IPS-NIHi11 (cell line): ENCODE measurements at places on chromosomes 2 and 18.

DNA sequence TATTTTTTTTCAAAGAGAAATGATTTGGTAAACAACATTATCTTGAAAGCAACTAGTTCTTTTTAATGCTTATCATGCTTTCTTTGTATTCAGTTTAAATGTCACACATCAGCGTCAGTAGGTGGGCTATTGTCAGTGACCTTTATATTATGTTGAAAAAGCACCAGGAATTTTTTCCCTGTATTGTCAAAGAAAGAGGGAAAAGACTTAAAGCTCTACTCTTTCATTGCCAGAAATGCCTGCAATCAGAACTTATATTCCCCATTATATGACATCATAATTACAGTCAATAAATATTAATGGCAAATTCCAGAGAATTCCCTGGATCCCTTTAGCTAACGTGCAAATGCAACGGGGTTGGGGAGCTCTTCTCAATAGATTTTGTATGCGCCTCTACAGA lies 353.9 kb downstream of the CDH2 start:
- no peak for DNase-seq

DNA sequence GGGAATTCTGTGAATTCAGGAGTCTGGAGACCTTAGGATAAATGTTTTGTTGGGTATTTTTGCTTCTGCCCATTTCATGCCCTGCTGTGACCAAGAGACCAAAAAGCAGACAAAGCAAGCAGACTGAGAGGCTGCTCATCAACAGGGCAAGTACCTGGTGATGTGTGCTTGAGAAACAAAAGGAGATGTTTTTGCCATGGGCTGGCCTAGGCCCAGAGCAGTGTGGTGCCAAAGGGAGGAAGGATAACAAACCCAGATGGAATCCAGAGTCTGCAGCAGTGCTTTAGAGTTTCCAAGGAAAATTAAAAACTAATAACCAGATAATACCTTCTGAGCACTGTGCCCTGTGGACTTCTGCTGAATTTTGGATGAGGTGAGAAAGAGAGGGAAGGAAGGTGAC lies 538.4 kb downstream of the STK39 start:
- no peak for DNase-seq

GRCh38 chr18:48988508-48989303 lies 37.9 kb upstream of the SMAD7 start:
- DNase-seq, result peak; percentile 7

DNA sequence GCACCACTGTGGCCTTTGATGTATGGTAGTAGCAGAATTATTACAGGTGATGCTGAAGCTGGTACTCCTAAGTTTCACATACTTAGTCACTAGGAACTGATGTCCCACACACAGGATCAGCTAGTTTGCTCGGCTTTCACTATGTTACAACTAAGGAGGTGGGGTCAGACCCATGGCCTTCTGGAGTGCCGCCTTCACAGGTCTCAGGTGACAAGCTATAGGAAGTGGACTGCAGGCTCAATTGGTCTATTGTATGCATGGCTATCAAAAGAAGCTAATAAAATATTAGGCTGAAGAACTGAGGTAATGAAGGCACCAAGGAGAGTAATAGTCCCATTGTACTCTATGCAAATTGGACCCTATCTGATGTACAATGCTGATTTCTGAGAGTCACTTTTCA lies 170.6 kb downstream of the DLGAP1 start:
- no peak for DNase-seq

DNA sequence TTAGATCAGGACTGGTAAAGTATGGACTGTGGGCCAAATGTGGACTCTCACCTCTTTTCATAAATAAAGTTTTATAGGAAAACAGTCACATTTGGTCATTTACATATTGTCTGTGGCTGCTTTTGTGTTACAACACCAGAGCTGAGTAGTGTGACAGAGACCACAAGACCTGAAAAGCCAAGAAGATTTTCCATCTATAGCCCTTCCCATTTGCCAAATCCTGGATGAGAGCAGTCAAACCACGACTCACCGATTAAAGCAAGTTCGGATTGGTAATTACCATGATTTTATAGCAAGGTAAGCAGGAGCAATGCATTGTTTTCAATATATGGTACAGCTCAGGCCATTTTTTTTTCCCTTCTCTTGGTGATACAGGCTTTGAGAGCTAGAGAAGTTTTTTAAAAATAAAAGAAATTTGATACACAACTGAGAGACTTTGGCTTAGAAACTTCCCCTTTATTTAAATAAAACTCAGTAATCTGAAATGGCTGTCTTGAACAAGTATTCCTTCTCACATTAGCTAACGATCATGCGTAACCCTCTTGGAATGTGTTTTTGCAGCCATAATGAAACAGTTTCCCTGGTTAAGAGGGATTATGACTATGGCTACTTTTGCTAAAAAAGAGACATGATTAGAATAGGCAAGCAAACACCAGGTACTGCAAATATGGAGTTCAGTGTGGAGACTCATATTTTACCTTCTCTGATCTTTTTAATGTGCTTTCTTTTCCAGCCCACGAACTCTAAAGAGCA lies 9.5 kb upstream of the MALL start:
- DNase-seq, result no peak

DNA sequence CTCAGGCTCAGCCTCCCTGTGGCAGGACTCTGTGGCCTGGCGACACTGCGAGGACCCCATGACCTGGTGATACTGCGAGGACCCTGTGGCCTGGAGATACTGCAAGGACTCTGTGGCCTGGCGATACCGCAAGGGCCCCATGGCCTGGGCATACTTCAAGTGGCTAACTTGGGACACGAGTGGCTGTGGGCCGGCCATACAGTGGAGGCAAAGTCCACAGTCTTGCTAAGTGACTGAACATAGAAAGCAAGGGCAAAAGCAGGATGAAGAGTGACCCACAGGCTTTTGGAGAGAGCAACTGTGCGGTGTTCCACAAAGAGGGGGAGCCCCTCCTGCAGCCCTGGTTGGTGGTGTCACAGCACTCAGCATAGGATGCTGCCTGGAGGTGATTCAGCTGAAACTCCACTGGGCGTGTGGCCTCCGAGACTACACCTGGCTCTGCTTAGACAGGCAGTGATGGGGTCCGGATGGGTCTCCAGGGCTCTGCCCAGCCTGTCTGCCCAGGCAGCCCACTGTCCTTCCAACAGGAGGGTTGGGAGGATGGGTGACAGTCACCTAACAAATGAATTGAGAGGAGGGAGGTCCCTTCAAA lies 691.0 kb upstream of the HS6ST1 start:
- DNase-seq, result no peak

DNA sequence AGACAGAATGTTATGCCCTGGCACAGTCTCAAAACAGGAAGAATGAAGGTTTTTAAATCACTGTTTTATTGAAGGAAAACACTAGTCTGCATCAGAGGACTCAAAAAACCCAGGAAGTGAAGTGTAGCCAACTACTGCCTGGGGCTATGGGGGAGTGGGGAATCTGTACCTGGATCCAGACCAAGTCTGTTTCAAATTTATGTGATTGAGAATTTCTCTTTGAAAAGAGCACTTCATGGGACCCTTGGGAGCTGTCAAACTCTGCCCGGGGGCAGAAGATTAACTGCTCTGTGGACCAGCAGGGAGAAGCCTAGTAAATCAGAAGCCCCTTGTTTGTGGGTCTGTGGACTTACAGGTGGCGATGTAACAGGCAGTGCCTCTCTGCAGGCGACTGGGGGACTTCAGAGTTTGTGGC lies 45.3 kb upstream of the TANC1 start:
- no peak for DNase-seq

DNA sequence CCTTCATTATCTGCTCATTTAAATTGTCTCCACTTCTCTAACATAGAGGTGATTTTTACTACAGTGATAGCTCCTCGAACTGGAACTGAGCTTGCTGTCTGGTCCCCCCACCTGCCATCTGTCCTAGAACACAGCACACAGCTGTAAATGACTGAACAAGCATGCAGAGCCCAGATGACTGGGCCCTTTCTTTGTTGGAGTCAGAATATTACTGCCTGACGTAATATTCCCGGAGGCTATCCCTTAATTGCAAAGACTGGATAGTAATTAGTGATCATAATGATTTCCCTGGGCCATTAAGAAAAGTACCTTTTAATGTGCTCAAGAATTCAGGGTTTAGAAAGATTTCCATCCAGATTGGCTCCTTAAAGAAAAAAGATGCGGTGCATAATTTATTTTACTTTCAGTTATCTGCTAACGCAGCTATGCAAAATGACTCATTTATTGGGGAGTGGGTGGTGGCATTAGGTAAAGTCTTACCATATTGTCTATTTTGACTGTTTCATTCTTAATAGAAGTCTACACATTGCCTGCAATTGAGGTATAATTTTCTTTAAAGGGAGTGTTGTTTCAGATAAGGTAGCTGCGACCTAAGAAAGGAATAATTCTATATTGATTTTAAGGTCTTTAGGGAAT lies 84.4 kb downstream of the MAP4K4 start:
- DNase-seq, result no peak

GRCh38 chr2:28413152-28413898 lies 20.7 kb downstream of the FOSL2 start:
- peak; percentile 53 for DNase-seq

GRCh38 chr2:144030791-144031190 lies 489.1 kb downstream of the ZEB2 start:
- DNase-seq, result no peak

GRCh38 chr18:50424877-50425690 lies 50.2 kb downstream of the SKA1 start:
- DNase-seq, result no peak

- peak; percentile 52 for DNase-seq
These were observed 88.6 kb upstream of the BCL11A start for GRCh38 chr2:60641811-60642788.

- no peak for DNase-seq
These were observed 49.1 kb downstream of the CCDC195 start for GRCh38 chr2:224666951-224667553.

- no peak for DNase-seq
These were observed 200.3 kb downstream of the LOXHD1 start for GRCh38 chr18:46456691-46457090.

GRCh38 chr18:67281746-67282145 lies 234.8 kb downstream of the DSEL start:
- DNase-seq, result peak; percentile 11

DNA sequence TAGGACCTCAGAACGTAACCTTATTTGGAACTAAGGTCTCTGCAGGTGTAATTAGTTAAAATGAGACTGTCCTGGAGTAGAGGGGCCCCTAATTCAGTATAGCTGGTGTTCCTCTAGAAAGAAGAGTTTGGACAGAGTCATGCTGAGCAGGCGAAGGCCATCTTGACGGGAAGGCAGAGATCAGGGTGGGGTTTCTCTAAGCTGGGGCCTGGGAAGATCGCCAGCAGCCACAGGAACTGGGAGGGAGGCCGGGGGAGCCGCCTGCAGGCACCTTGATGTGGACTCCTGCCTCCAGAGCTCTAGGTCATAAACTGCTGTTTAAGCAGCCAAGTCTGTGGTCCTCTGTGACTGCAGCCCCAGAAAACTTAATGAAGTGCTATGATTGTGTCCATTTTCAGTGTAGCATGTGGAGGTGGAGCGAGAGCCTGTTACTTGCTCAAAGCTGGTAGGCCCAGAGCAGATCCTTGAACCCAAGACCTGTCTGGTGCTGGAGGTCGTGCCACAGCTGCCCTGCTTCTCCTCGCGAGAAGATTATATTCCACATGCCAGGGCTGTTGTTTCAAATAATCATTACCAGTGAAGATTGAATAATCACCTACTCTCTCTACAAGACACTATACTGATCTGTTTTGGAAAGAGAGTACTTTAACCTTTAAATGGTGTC lies 105.7 kb downstream of the TPO start:
- no peak for DNase-seq

DNA sequence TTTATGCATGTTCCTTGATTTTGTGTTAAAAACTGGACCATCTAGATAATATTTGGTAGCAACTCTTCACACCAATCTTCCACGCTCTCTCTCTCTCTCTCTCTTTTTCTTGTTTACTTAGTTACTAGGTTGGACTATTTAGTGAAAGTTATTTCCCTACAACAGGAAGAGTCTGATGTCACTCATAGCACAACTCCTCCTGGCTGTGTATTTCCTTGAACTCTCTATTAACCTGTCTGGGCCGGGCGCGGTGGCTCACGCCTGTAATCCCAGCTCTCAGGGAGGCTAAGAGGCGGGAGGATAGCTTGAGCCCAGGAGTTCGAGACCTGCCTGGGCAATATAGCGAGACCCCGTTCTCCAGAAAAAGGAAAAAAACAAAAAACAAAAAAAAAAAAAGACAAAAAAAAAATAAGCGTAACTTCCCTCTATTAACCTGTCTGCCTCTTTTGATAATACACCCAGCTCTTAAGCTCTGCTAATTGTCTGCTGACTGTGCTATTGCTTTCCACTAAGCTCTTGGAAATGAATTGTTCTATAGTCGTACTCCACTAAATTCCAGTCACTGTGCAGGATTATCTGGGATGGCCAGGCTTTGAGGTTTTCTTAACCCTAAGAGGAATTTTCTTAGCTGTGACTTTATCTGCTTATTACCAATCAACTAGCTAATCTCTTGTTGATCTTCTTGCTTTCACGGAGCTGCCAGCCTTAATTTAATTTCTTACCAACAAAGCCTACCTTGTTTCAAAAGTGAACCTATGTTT lies 18.1 kb upstream of the CDH19 start:
- no peak for DNase-seq

DNA sequence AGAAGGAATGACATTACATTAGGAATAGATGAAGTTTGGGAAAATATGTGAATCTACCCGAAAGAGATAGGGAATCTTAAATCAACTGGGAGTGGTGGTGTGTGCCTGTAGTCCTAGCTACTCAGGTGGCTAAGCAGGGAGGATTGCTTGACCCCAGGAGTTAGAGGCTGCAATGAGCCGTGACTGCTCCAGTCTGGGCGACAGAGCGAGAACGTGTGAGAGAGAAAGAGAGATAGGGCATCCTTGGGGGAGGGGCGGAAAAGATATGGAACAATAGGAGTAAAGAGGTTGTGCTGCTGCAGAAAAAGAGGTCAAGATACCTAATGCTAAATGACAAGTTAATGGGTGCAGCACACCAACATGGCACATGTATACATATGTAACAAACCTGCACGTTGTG lies 47.1 kb upstream of the ADAM23 start:
- DNase-seq, result no peak

DNA sequence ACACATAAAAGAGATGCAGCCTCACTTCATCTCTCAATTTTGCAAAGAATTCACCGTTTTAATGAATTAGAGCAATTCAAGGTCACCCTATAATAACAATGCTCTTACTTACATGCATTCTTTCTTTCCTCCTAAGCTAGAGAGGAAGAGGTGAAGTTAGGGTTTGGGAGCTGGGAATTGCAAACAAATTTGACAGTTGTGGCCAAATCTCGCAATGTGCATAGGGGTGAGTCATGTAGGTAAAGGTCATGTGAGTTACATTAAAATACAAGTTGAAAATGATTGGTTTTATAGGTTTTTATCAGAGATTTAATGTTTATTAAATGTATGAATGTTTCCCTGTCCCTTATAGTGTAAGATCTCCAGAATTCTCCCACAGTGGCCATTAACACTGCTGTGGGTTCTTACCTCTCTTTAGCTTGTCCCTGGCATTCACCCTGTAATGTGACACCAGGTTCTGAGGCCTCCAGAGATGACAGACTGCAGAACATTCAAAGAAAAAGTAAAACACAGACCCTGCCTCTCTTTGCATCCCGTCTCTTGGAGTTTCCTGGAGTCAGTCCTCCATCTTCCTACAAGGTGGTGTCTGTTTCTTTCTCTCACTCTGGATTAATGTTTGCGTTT lies 53.7 kb upstream of the LGALSL start:
- no peak for DNase-seq
